Left renal cortex interstitium (tissue), 4 donors: ENCODE measurements at places on chromosomes 1 and 21.

- DNase-seq: no peak
Observed at GRCh38 chr1:20223106-20223505, 36.8 kb upstream of the PLA2G2C start.

DNA sequence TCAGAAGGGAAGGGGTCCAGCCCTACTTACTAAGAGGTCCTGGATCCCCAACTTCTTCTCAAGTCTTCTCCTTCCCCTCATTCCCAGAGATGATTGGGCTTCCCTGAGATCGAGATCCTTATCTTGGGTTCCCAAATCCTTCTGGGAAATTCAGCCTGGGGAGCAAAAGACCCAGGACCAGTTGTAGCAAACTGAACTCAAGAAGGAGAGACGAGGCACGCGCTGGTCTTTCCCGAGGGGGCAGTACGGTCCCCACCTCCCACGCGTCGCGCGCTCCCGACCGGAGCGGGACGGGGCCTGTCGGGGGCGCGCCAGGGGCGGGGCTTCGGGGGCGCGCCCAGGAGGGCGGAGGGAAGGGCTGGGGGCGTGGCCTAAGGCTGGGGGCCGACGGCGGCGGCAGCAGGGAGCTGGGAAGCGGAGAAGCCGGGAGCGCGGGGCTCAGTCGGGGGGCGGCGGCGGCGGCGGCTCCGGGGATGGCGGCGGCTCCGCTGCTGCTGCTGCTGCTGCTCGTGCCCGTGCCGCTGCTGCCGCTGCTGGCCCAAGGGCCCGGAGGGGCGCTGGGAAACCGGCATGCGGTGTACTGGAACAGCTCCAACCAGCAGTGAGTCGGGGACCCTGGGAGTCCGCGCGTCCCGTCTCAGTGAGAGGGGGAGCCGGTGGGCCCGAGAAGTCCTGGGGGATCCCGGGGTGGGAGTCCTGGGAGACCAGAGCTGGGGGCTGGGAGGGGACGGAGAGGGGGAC lies at the start of gene EFNA3:
Gene EFNA3, plus strand, starts transcription at position 369 of the 741 bp plus-strand sequence. Its CDS starts 105 bp downstream, at position 474.
- DNase-seq: no peak

DNA sequence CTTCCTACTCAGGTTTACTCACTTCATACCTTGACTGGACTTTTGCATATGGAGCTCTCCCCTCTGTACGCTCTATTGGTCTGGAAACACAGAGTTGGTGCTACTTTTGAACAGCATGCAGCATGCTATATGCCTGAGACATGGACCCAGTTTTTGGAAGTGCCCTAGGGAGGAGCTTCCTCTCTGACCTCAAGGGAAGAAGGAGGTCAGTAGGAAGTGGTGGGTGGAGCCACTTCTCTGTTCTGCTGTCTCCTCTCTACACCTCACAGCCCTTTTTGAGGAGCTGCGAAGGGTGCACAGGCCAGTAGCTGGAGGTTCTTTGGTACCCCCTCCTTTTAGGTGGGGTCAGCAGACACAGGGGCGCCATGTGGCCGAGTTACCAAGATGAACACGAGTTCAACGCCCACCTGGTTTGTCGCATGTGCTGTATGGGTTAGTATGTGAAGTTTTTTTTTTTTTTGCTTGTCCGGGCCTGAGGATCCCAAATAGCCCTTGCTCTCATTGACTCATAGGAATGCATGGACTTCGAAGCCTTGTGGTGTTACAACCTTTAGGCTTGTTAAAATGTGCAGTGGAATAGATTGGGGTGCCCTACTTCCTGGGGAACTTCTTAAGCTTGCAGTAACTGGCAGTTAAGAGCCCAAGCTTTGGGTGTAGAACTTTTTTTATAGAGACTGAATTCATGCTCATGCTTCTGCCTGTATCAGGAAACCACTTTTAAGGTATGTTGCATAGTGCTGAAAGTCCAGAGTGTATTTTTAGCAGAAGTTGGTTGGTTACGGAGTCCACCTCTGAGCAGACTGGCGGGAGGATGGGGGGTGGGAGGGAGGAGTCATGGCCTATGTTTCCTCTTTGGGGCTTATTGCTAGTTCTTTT lies 10.7 kb downstream of the MACF1 start:
- DNase-seq: no peak

DNA sequence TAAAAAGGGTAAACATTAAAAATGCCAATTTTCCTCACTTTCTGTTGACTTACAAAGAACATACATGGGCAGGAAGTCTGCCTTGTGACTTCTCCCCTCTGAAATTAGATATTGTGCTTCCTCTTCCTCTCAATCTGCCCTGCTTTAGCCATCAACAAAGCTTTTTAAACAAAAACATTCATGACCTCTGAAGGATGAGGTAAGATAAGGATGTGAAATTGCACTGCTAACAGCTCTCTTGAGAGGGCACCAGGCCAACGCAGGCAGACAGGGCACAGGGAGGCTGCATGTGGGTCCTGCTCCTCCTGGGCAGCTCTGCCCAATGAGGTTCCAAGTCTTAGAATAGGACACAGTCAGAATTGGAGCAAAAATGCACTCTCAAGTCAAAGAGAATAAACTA lies 62.1 kb downstream of the DEGS1 start:
- no peak for DNase-seq
